ENCODE measurements at places on chromosomes 4 and X.

GRCh38 chrX:71183341-71183740, 38.7 kb downstream of the NLGN3 start:
- no peak for DNase-seq

DNA sequence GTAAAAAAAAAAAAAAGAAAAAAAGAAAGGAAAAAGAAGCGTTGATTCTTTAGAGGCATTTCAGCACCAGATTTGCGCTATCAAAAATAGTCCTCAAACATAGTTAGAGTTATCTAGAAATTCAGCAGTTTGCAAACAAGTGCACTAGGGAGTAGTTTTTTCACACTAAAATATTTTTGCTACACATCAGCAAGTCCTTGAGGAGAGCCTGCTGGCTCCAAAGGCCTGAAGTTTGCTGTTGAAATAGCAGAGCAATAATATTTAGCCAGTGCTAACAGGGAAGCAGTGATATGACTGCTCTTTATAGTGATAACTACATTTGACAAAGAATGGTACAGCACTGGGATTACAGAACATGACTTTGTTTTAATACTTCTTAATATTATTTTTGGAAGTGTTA, 472.2 kb downstream of the PCDH7 start:
- no peak for DNase-seq

GRCh38 chrX:81308086-81308829, 106.4 kb downstream of the SH3BGRL start:
- no peak for DNase-seq

DNA sequence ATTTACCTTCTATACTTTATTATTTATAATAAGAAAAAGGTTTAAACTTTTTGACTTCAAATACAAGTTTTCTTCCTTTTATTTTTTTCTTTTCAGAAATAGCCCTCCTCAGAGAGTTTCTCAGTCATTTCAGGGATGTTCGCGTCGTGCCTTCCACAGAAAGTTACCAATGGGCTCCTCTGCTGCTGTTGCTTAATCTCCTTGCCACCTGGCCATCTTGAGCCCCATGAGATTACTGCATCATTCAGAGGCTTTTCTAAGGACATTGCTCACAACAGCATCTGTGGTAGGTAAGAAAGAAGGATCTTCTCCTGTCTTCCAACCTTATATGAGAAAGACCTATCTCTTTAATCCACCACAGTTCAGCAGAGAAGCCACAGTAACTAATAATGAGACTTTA, 1361.9 kb upstream of the ADGRL3 start:
- DNase-seq = no peak

DNA sequence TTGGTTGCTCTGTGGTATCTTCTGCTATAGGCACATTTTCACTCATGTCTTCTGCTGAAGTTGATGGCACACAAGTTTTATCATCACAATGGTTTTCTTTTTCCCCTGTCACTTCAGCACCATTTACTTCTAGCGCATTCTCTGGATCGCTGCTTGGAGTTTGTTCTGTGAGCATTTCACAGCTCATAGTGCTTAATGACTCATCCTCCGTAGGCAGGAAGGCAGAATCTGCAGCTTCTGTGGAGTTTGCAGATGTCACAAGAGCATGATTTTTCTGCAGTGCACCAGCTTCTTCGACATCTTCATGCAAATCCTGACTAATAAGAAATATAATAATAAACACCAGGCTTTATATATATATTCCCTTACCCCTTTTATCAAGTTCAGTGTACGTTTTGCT, 83.6 kb downstream of the CHM start:
- DNase-seq = no peak

GRCh38 chr4:62135565-62136156, 935.5 kb downstream of the ADGRL3 start:
- DNase-seq = no peak

GRCh38 chr4:81214881-81215868, at the start of gene PRKG2:
Gene PRKG2, minus strand, starts transcription at chr4:81215222. Its CDS starts 10,175 bp downstream, at chr4:81205047.
- no peak for DNase-seq

DNA sequence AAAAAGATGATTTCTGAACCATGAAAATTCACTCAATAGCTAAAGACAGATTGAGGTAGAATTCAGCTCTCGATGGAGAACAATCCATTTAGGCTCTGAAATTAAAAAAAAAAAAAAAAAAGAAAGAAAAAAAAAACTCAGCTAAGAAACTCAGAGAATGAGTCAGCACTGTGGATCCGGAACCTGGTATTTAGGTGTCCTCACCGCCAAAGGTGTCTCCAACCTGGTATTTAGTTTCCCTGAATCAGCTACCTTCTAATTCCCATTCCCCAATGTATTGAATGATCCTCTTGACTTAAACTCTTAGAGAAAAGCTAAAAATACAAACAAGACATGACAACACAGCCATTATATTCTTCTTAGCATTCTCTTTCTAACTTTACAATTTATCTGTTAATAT, 150.3 kb upstream of the RASGEF1B start:
- no peak for DNase-seq

DNA sequence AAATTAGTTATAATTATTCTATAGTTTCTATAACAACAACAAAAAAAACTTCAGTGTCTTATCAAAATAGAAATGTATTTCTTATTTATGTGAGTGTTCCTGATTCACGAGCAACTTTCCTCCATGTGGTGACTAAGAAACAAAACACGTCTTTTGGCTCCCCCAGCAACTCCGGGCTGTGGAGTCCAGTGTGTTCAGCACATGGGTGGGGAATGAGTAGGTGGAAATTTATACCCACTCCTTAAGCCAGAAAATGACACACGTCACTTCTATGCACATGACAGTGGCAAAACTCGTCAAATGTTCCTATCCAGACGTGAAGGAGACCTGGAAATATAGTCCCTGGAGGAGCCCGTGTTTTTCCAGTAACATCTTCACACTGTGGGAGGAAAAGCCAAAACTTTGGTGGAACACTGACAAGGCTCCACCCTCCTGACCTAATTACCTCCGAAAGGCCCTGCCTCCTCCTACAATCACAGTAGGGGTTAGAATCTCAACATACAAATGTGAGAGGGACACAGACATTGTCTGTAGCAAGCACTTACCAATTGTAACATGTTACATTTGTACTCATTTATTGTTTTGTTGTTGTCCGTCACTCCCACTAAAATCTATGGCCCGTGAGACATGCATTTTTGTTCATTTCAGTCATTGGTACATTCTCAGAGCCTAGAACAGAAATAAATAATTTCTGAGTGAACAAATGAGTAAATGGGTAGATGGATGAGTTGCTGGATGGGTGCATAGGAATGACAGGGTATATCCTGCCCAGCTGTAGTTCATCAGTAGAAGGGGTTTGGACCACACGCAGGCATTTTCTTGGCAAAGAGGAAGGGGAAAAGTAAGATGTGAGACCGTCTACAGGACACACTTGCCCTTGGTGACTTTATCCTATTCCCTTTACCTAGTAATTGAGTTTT, 605.8 kb upstream of the TENM3 start:
- no peak for DNase-seq

GRCh38 chrX:68719904-68720614, 72.6 kb downstream of the STARD8 start:
- no peak for DNase-seq

- no peak for DNase-seq
Measured at GRCh38 chrX:129779747-129780146, at the start of gene SASH3. Gene SASH3, plus strand, starts transcription at chrX:129779949. Its CDS starts 149 bp downstream, at chrX:129780098.

DNA sequence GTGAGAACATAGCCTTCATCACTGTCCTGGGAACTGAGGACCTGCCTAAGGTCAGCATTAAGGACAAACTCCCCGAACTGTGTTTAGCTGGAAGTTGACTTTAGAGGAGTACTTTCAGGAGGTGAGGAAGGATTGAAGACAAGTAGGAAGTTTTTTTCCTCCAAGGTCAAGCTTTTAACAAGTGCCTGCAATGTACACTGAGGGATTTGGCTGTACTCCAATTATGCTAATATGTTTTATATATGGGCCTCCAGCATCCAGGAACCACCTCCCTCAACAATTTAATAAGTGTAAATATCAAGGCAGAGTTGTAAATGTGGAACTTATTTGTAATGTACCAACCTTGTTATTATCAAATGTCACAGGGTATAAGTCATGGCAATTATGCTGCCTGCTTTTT, 726.2 kb downstream of the RPA4 start:
- DNase-seq = no peak

- no peak for DNase-seq
Measured at GRCh38 chrX:16771483-16772398, 14.5 kb upstream of the TXLNG start.

GRCh38 chr4:114562176-114562904, 36.3 kb upstream of the UGT8 start:
- DNase-seq = no peak

DNA sequence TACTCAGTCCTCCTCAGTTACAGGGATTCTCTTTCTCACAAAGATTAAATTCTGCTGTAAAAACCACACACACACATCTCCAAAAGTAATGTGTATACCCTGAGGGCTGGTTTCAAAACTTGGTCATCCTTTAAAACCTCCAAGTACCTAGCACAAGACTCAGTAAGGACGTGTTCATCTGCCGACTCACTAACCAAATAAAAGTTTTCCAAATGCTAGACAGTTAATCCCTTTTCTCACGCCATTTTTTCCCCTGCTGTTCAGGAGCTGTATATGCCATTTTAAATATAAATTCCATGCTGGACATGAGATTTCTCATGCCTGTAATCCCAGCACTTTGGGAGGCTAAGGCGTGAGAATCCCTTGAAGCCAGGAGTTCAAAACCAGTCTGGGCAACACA, 3.9 kb upstream of the SAT1 start:
- DNase-seq = no peak

DNA sequence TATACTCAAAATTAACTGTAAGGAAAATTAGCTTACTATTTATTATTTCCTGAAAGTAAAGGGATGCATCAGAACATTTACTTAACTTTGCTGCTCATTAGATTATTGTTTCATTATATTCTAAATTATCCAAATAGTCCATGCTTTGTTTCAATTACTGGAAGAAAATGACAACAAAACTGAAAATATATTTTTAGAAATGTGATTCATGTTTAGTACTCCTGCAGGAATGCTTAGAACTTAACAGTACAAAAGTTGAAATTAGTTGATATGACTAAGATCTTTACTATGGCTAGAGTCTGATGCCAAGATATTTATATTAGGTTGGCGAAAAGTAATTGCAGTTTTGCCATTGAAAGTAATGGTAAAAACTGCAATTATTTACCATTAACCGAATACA, 660.5 kb upstream of the PABPC4L start:
- no peak for DNase-seq

GRCh38 chrX:108772549-108772948, 36.2 kb upstream of the IRS4 start:
- no peak for DNase-seq

DNA sequence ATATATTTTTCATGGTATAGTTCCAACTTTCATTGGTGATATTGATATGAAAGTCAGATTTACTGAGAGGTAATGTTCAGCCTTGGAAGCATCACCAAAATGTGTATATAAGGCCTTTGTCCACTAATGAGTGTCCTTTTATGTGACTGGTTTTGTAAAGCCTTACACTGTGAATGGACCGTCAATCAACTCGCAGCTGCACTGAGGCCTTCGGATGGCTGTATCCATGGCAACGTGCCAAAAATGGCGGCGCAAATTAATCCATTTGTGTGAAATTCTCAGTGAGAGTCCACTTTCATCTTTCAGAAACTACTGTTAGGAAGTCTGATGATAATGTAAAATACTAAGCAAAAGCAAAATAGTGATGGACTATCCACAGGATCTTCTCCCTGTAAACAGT, 131.7 kb downstream of the SPCS3 start:
- DNase-seq = peak; percentile 55

GRCh38 chr4:28545986-28546385, 1685.3 kb downstream of the STIM2 start:
- no peak for DNase-seq

GRCh38 chrX:116436358-116436816, at the start of gene SLC6A14:
Gene SLC6A14, plus strand, starts transcription at chrX:116436606. Its CDS starts 104 bp downstream, at chrX:116436710.
- no peak for DNase-seq

DNA sequence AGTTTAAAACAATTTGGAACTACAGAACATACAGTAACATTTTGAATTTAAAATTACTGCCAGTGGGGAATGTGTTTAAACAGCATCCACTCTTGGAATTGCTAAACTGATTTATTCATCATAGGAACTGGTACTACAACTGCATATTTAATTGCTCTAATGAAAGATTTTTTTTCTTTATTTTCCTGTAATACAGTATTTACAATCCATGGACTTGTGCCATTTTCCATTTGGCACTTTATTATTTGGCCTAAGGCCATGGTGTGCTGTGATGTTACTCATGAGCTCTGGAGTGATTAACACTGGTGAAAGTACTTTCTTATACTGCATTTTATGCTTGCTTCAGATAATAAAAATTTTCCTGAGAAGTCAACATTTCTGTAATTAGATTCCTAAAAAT, 69.7 kb upstream of the NUDT6 start:
- no peak for DNase-seq

GRCh38 chr4:1411436-1412375, 5.5 kb upstream of the NKX1-1 start:
- no peak for DNase-seq

GRCh38 chrX:137033774-137034507, at the start of gene GPR101:
Gene GPR101, minus strand, starts transcription at chrX:137033995. Its CDS starts 2,321 bp downstream, at chrX:137031674.
- no peak for DNase-seq

DNA sequence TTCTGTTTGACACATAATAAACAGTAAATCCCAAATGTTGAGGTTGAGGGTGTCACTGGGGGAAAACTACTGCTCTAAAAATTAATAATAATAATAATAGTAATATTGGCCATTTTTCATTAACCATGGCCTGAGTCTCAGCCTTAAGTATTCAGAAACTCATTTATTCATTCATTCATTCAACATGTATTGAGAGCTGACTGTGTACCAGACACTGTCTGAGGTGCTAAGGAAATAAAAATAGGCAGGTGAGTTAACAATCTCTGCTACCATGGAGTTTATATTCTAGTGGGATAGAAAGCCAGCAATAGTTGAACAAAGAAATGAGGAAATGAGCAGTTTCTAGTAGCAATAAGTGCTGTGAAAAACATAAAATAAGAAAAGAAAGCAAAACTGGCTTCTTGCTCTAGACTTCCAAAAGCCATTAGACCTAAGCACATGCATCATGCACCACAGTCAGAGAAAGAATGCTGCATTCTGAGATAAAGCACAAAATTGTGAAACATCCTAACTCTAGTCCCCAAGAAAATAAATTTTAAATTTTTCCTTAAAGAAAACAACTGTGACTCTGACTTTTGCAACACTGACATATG, 278.7 kb downstream of the RCHY1 start:
- no peak for DNase-seq

DNA sequence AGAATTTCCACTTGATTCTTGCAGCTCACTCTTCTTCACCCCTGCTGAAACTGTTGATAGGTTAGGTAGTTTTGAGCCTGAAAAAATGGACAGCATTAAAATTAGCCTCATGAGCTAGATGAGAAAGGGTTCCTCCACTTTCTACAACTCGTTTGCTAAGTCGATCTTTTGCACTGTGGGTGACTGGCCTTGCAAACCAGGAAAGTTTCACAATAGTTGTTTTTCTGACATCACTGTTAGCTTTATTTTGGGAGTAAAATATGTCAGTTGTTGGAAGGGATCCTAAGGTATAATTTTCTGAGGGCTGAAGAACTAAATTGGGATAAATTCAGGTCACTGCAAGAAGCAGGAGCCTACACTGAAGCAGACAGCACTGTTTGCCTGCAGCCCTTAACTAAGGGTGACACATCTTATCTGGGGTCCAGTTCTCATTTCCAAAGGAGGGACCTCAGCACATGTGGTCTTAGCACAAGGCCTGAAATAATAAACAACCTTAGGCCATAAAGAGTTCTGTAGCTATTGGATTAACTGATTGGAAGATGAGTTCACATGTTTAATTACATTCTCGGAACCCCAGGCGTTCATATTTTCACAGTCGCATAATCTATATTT, 29.1 kb downstream of the ANAPC4 start:
- DNase-seq = no peak

Data from NCI-H748 treated with DMSO at 0.1 percent for 48 hours (cell line).